ENCODE measurements at places on chromosomes 6 and 20.

- no peak for DNase-seq
Observed at GRCh38 chr20:40582531-40582930, 106.5 kb downstream of the MAFB start.

GRCh38 chr20:47934761-47935160 is 149.5 kb upstream of the SULF2 start:
- no peak for DNase-seq

GRCh38 chr6:101401792-101402621 is 8.5 kb downstream of the GRIK2 start:
- DNase-seq = peak; percentile 17

- DNase-seq = no peak
Observed at GRCh38 chr6:127496471-127496870, 22.7 kb downstream of the MTCL3 start.

- DNase-seq = no peak
Observed at GRCh38 chr6:148780918-148781436, 34.1 kb downstream of the UST start.

- no peak for DNase-seq
Observed at GRCh38 chr6:169841251-169841650, 89.8 kb downstream of the ERMARD start.

GRCh38 chr6:110620065-110620464 is 143.7 kb upstream of the SLC22A16 start:
- DNase-seq = no peak

All from AG08395 (cell line).